CD4-positive, alpha-beta T cell treated with Interleukin-2 at 100 ng/mL for 4 hours (primary cell): ENCODE measurements at places on chromosomes 7 and 10.

DNA sequence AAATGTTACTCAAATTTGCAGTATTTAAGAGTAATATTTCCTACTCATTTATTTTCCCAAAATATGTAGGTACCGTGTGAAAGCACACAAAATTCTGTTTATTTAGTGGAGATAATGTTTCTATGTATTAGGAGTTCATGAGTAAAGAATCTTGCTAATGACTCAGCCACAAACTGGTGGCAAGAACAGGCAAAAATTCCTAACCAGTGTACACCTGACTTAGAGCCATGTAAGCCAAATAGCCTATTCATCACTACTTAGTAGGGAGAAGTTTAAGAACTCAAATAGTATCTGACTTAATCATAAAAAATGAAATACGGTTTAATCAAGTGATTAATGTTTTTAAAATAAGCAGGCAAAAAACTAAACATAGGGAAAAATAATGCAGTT, 169.0 kb downstream of the SRPK2 start:
- no peak for DNase-seq

GRCh38 chr7:27065709-27066108, 30.1 kb downstream of the HOXA1 start:
- no peak for DNase-seq

- DNase-seq = no peak
Measured at GRCh38 chr7:43148161-43148731, 35.8 kb downstream of the HECW1 start.

GRCh38 chr10:20147684-20148083, 331.5 kb downstream of the PLXDC2 start:
- DNase-seq = no peak

GRCh38 chr7:29369909-29370488, 175.4 kb downstream of the CHN2 start:
- DNase-seq = no peak

DNA sequence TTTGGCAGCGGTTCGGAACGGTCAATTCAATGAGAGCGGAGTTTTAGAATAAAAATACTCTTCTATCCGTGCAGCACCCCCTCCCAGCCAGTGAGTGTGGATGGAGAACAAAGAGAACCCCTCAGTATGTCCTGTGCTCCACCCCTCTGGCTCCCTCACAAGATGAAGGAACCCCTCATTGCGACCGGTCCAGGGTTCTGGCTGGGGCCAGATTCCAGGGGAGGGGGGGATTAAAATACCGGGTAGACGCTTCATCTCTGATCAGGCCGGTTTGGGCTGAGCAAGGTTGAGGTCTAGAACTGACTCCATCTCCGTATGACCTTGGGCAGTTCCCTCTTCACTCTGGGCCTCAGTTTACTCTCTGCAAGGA, 5.9 kb downstream of the CYP26C1 start:
- no peak for DNase-seq

GRCh38 chr7:37376386-37376785, 72.3 kb downstream of the ELMO1 start:
- DNase-seq = peak; percentile 22

DNA sequence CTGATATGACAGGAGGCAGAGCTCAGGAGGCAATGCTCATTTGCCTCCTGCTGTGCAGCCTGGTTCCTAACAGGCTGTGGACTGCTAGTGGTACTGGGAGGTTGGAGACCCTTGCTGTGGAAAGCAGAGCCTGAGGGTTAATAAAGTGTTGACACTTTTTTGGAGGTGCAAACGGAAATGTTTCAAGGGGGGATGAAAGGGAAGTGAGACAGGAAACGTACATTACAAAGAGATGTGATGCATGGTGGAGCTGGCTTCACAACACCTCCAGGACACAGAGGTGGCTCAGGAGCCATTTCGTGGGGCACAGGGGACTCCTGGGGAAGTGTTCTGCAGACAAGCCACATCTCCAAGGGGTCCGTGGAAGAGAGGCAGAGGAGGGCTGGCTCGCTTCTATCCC, 137.6 kb upstream of the SVIL start:
- no peak for DNase-seq

- no peak for DNase-seq
Measured at GRCh38 chr10:91864744-91865143, 44.5 kb downstream of the FGFBP3 start.

DNA sequence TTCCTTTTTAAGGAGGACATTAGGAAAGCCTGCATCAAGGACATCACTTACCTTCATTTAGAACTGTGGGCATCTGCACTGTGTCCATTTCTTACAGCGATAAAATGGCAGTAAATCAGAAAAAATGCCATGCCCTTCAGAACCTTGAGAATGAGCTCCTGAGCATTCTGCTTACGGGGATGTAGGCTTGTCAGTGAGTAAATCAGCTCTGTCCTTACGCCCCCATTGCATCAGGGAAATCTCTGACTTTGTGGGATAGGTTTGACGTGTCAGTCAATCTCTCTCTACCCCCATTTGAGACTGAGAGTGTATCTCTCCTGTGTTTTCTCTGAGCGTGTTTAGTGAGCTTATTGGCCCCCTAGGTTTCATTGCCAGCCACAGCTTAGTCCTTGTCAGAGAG, 837.1 kb downstream of the LRMDA start:
- DNase-seq = no peak

GRCh38 chr7:30893357-30893756, 18.3 kb upstream of the AQP1 start:
- DNase-seq = no peak

GRCh38 chr10:132385721-132386418, 11.1 kb upstream of the PWWP2B start:
- DNase-seq = no peak

- DNase-seq = no peak
Measured at GRCh38 chr7:15462721-15463389, 99.0 kb downstream of the AGMO start.

GRCh38 chr7:150379441-150380379, 580 bp downstream of the ZNF775 start:
- no peak for DNase-seq

- no peak for DNase-seq
Measured at GRCh38 chr10:9427209-9427608, 1372.7 kb downstream of the GATA3 start.

GRCh38 chr10:131514454-131514853, 202.9 kb upstream of the TCERG1L start:
- no peak for DNase-seq

DNA sequence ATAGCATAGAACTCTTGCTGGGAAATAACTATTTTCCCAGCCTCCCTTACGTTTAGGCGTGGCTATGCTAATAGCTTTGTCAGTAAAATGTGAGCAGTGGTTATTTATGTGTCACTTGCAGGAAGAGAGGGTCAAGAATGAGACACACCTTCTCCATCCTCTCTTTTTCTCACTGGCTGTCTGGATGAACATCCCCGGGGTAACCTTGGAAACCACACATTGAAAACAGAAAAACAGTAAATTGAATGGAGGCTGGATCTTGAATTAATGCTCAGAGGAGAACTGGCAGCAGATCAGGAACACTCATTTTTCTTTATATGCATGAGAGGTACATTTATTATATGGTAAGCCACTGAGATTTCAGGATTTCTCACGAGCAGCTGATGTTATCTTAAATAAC, 127.6 kb downstream of the DNAJB9 start:
- DNase-seq = no peak

- DNase-seq = peak; percentile 33
Measured at GRCh38 chr10:79285315-79286197, 61.7 kb upstream of the PPIF start.

DNA sequence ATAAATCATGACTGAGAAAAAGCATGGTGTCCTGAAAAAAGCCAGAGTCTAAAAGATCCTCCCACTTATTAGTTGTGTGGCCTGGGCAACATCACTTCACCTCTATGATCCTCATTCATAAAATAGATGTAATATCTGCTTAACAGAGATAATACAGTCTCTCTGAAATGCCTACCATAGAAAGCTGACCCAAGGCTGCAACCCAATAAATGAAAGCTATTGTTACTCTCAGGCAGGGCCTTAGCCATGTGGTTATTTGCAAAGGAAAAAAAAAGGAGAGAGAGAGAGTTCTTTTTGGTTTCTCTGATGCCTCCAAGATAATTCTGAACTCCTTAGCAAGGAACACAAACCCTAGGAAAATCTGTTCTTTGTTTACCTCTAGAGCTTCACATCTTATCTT, 7.9 kb downstream of the FAM13C start:
- DNase-seq = no peak

DNA sequence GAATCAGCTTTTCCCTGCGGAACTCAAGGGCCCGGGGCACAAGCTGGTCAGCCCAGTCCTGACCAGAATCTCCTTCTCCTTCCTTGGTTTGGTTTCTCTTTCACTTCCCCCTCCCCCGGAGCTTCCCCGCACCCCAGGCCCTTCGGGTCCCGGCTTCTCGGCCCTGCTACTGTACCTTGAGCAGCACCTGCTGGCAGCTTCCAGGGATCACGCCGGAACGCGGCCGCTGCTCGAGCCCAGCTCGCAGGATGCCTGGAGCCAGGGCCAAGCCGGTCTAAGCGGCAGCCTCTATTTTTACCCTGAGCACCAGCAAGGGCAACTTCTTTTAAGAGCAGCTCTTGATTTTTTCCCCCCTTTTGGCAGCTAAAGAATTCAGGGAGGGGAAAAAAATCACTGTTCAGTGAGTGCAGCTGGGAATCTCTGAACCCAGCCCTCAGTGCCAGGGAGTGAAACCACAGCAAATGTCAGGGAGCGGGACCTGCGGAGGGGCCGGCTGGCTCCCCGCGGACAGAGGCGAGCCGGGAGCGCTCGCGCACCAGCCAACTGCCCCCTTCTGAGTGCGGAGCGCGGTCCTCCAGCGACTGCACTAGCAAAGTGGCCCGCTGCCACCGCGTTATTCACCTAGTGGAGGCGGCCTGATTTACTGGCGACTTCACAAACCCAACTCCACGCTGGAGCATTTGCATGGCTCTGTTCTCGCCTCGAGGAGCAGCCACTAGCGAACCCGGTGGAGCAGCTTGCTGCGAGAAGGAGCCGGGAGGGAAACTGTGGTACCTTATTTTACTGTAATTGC, 2.4 kb upstream of the INHBA start:
- DNase-seq = peak; percentile 32

DNA sequence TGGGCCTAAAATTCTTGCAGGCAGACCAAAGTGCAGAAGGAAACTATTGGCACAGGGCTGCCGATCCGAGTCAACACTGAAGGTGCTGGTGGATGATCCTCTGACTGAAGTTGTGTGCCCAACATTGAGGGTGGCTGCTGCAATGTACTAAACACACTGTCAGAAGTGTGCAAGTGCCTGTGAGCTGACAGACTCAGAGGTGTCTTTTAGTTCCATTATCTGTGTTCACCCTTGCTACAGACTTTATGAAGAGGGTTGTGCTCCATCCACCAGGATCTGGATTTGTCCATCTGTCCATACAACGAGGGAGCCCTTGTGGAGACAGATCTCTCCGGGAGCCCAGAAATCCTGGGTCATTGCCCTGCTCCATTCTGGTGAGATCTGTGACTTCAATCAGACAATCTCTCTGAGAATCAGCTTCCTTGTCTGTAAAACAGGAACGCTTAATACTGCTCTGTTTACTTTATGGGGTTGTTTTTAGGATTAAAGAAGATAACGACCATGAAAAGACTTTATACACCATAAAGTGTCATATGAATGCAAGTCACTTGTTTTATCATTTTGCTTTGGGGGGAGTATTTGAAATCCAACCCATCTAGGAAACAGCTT, 9.5 kb upstream of the TRPV6 start:
- no peak for DNase-seq

DNA sequence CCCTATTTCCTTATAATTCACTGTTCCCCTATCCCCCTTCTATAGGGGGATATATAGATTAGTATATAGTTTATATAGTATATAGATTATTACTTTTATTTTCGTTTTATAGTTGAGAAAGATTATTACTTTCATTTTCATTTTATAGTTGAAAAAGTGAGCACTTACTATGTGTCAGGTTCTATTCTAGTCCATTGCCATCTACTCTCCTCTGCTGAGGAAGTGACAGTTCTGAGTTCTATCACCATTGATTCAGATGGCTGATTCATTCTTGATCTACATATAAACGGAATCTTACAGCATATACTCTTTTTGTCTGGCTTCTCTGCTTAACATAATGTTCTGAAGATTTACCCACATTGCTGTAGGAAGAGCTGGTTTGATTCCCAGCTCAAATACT, 20.7 kb upstream of the CAV2 start:
- no peak for DNase-seq

DNA sequence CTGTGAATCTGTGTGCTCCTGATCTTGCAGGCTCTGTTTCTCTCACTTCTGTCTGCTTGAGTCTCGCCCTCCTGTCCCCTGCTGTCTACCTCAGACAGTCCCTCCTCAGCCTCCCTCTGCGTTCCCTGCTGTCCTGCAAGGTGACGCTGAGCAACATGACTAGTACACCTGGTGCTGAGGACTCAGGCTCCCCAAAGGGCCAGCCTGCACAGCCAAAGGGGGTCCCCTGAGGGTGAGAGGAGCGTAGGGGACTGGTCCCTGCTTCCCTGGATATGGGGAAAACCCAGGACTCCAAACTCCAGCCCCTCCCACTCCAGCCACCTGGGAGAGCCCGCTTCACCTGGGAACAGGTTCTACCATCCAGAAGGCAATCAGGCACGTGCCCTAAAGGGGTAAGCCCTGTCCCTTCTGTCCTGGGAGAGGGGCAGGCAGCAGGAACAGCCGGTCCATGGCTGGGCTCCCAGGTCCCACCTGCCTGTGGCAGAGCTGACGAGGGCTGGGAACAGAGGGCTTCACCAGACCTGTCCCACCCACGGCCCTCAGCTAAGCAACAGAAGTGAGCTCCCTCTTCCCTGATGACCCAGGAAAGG, 156.5 kb downstream of the UBE2H start:
- DNase-seq = no peak

- DNase-seq = no peak
Measured at GRCh38 chr7:95749515-95749914, 22.8 kb upstream of the DYNC1I1 start.

DNA sequence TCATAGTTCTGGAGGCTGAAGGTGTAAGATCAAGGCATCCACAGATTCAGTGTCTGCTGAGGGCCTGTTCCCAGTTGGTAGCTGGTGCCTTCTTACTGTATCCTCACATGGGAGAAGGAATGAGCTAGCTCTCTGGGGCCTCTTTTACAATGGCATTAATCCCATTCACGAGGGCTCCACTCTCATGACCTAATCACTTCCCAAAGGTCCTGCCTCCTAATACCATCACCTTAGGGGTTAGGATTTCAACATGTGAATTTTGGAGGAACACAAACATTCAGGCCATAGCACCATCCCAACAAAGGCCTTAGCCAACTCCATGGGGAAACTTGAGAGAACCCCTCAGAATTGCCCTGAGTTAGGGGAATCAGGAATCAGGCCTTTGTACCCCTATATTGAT, 66.1 kb upstream of the CREB5 start:
- DNase-seq = no peak

DNA sequence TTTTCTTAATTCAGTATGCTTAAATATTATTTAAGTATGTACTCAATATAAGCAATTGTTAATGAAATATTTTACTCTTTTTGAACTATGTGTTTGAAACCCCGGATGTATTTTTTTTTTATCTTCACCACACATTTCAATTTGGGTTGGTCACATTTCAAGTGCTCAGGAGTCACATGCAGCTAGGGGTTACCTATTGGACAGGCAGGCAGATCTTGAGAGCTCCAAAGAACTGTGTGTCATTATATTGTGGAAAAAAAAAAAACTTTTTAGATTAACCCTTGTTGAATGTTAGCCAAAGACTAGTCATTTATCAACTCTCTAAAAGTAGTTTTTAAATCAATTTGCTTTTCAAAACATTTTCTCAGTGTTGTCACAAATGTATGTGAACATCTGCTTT, 37.2 kb downstream of the IKZF1 start:
- peak; percentile 63 for DNase-seq
